ENCODE measurements at places on chromosomes 2 and 18.
A peak's percentile ranks its signal among the peaks of the same experiment; 100 is the strongest.

GRCh38 chr18:35495536-35496314 lies 2.0 kb downstream of the INO80C start:
- DNase-seq: no peak

DNA sequence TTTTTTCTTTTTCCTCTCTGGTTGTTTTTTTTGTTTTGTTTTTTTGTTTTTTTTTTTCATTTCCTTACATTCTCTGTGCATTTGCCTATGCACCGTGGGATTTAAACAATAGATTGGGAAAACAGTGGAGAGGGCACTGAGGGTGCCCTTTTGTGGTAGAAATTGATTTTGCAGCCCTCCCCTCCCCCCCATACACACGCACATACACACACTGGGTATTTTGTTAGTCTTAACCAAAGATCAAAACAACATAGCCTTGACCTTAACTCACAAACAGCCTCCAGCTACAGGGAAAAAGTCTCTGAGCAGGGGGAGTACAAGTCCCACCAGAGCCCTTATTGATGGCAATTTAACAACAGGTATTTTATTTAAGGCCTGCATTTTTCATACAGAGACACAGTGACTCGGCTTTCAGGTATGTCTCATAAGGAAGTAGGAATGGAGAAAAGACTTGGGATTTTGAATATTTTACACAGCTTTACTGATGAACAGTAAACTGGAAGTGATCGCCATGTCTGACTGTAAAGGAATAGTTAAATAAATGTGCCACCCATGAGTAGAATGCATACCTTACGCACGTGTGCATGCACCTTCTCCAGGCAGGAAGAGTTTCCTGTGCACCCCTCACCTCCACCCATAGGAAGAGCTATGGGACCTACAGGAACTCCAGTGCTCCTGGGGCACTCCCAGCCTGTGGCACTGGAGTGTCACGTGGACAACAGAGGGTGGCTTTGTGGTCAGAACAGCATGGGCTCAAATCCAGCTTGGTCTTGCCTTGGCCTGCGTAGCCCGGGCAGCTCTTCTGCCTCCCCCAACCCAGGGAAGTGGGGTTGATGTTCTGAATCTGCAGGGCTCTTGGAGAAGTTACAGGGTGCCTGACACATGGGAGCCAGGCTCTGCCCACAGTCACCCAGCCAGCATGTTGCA lies 266.4 kb downstream of the ANAPC1 start:
- no peak for DNase-seq

DNA sequence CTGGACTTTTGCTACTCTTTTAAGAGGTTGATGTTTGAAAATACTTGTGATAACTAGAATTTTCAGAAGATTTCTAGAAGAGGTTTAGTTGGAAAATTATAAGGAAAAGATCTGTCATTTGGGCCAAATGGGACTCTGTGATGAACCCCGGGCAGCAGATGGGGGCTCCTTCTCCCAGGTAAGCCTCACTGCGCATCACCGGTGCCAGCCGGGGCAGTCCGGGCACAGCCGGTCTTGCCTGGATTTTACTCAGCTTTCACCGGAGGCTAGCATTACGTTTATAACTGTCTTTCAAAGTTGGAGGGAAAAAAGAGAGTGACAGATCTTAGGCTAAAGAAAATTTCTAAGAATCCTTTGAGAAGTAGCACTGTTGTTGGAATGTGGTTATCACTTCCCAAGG lies 97.4 kb upstream of the B3GNT7 start:
- no peak for DNase-seq

DNA sequence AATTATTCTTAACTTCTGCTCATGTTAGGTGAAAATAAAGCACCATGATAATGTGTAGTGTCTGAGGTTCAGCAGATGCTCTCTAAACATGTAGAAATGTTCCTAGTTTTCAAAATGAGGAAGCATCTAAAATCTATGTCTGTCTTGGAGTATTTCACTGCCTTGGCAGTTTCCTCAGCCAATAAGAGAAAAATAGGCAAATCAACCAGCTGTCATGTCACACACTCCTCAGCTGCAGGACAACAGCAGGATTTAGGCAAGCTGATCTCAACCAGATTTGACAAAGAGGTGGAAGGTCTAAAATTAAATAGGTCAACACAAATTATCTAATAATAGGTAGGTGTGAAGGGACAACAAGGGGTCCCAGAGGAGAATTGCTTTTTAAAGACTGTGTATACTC lies 164.1 kb upstream of the BOD1L2 start:
- no peak for DNase-seq

- DNase-seq: peak; percentile 21
Observed at GRCh38 chr2:55014962-55015939, 35.0 kb downstream of the RTN4 start.

DNA sequence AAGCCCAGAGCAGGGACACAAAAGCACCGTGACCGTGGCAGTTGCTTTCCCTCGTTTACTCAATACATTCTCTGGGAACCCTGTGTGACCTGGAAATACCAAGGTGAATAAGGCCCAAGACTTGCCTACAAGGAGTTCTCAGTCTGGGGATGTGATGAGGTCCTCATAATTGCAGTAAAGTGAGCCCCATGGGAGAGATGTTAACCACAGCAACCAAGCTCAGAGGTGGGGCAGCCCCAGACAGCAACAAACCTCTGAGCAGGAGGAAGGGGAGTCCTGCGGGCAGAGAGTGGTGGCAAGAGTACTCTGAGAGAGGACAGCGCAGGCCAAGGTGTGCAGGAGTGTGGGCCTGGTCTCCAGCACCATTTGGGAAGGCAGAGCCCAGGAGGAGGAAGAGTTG lies 91.6 kb downstream of the TTC32 start:
- DNase-seq: no peak

DNA sequence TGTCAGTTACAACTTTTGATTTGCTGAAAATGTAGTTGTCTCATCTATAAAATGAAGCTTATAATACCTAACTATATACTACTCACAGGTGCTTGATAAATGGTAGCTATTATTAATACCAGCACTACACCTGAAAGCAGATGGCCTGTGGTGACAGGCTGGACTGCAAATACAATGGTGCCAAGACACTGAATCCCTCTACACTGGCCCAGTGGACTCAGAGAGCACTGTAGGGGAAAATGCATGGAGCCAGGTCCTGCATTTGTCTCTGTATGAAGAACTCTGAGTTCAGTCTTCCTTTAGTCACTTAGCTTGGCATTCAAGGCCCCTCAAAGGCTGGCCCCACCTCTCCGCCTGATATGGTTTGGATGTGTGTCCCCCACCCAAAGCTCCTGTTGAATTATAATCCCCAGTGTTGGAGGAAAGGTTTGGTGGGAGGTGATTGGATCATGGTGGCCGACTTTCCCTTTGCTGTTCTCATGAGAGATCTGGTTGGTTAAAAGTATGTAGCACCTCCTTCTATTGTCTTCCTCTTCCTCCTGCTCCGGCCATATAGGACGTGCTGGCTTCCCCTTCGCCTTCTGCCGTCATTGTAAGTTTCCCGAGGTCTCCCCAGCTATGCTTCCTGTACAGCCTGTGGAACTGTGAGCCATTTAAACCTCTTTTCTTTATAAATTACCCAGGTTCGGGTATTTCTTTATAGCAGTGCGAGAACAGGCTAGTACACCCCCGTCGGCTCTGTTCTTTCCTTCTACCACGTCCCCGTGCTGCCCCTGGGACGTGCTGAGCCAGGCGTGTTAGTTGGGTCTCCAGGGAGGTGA lies 11.1 kb upstream of the NTSR2 start:
- DNase-seq: no peak

DNA sequence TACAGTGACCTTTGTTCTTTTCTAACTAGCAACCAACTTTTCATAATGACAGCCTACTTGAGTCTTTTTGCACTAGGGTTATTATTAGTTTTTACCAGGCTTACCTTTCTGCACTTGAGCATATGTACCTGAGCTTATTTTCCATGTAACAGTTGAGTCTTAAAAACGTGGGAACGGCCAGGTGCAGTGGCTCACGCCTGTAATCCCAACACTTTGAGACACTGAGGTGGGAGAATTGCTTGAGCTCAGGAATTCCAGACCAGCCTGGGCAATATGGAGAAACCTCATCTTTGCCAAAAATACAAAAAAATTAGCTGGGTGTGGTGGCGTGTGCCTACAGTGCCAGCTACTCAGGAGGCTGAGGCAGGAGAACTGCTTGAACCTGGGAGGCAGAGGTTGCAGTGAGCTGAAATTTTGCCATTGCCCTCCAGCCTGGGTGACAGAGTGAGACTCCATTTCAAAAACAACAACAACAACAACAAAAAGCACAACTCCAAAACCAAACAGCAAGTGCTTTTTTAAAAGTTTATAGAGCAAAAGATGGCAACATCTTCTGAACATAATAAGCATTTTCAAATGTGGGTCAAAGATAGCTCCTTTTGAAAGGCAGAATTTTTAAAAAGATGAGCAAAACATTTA lies 57.1 kb upstream of the CD28 start:
- no peak for DNase-seq

- no peak for DNase-seq
Observed at GRCh38 chr2:237593596-237594320, 3.2 kb upstream of the RAB17 start.

GRCh38 chr2:177123048-177123447 lies 89.5 kb upstream of the HNRNPA3 start:
- DNase-seq: no peak

GRCh38 chr2:17768894-17769293 lies 15.0 kb downstream of the GEN1 start:
- DNase-seq: no peak

- DNase-seq: no peak
Observed at GRCh38 chr2:197156771-197157170, 153.8 kb downstream of the ANKRD44 start.

DNA sequence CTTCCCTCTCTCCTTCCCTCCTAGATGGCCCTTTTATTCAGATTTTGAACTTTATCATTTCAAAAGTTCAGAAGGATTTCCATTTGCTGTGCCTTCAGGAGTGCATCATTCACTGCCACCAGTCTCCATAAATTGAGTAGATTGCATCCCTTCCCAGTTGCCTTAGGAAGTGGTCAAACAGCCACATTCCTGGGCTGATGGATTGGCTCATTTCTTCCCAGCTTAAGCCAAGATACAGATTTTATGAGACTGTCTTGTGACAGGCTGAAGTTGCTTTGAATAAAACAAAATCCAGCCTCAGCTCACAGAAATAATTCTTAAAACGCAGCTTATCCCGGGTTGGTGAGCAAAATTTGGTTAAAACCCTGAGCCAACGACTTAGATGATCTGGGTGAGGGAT lies 9.8 kb downstream of the NRP2 start:
- no peak for DNase-seq

DNA sequence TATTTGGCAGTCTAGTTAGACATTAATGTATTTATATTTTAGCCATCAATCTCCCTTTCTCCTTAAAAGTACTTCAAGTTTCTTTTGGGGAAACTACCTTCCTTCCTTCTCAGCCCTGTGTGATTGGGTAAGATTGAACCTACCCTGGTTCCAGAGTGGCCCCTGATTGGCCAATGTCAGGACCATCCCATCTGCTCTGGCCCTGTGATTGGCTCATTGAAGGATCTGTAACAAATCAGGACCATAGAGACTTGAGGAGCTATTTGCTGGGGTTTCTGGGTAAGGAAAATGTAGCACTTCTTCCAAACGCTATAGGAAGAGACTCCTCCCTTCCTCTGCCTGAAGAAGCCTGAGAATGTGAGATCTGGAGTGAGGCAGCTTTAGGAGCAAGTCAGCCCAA lies 59.3 kb downstream of the AQP4 start:
- no peak for DNase-seq

GRCh38 chr2:65175894-65176530 lies 46.1 kb upstream of the RAB1A start:
- no peak for DNase-seq

- DNase-seq: no peak
Observed at GRCh38 chr2:66001538-66001937, 433.4 kb upstream of the MEIS1 start.

DNA sequence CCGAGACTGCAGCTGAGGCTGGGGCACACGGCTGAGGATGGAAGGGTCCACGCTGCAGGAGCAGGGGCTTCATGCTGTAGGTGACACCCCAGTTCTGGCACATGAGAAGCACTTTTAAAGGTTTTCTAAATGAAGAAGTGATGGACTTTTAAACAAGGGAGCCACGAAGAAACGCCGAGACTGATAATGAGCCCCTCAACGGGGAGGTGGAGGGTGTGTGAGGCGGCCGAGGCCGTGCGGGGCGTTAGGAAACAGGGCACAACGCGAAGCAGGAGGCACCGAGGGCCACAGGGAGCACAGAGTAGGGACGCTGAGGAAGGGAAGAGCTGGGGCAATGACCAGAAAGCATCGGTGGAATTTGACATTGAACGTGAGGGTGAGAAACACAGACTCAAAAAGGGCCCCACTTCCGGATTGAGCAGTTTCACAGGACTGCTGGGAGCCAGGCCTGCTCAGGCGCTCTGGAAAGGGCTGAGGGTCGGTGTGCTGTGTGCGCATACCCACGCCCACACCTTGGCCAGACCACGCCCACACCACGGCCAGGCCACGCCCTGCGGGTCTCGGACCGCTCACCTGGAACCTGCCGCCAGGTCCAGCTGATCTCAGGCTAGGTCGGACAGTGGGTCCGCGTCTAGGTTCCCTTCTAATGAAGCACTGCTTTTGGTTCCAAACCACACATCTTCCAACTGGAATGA lies 115.7 kb downstream of the GYPC start:
- no peak for DNase-seq

DNA sequence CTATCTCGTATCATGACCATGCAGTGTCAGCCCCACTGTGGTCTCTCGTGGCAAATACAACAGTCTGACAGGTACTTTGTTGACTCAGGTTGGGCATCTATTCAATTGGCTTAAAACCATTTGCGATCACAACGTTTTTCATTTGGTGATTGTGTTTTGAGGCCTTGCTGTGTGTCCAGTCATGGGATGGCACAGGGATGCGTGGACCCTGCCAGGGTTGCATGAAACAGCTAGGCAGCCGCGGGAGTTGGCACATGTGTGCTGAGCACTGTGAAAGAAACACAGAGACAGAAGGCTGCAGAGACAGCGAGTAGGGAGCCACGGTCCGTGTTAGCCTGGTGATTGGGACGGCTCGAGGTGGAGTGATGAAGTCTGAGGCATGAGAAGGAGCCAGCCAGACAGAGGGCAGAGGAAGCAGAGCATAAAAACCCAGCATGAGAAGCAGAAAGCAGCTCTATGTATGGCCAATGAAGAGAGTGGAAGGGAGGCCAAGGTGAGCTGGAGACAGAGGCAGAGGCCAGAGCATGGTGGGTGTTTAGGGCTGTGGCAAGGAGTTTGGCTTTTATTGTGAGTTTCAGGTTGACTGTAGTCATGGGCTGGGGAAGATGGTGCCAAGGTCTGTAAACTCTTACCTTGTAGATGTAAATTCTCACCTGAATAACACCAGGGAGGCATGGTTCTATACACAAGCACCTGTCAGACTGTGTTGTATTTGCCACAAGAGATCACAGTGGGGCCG lies 31.8 kb upstream of the IL1R1 start:
- DNase-seq: no peak

Data from GM20000 (cell line).